ENCODE measurements at places on chromosomes 12 and 14.

DNA sequence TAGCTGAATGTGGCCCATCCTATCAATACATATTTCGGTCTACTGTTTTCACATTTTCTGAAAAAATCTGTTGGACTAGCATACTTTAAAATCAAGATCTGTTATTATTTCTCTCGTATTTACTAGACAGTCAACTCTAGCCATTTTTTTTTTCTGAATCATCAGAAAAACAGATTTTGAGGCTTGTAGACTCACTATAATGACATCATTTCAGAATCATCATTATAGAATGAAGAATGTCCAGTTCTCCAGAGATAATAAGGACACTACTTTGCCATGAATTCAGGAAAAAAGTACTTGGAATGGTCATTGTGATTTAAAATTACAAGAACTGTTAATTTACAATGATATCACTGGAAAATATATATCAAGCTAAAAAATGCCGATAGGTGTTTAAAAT, 589.8 kb downstream of the KCNH5 start:
- peak; percentile 28 for DNase-seq

DNA sequence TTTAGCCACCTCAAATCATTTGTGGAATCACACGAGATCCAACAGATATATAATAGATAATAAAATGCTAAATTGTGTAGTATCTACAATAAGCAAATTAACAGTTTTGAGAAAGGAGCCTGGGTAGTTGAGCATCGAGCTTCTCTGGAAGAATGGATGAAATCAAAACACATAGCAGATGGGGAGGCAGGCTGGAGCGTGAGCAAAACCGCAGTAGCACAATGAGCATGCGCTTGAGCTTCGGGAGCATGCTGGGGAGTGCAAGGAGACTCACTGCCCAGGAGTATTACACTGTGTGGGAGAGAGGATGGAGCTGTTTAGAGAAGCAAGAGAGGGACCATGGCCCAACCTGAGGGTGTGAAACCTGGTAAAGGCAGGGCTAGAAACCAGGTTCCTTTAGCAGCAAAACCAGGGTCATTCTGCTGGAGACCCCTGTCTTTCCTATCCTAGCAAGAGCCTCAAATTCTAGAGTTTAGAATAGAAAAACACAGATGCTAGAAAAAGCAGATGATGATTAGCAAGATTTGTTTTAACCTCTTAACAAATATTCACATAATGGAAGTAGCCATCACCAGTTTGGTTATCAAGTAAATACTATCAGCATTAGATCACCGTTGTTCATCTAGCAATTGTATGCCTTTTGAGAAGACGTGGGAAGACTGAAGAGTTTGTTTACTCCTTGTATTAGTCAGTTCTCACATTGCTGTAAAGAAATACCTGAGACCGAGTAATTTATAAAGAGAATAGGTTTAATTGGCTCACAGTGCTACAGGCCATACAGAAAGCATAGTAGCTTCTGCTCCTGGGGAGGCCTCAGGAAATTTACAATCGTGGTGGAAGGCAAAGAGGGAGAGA, 484.8 kb downstream of the EGLN3 start:
- peak; percentile 83 for DNase-seq

GRCh38 chr12:22333186-22333712, 1.3 kb downstream of the ST8SIA1 start:
- DNase-seq: no peak

- DNase-seq: no peak
Observed at GRCh38 chr12:132024758-132025157, 75.0 kb downstream of the EP400 start.

- DNase-seq: no peak
Observed at GRCh38 chr14:95410838-95411237, 91.1 kb upstream of the CLMN start.

DNA sequence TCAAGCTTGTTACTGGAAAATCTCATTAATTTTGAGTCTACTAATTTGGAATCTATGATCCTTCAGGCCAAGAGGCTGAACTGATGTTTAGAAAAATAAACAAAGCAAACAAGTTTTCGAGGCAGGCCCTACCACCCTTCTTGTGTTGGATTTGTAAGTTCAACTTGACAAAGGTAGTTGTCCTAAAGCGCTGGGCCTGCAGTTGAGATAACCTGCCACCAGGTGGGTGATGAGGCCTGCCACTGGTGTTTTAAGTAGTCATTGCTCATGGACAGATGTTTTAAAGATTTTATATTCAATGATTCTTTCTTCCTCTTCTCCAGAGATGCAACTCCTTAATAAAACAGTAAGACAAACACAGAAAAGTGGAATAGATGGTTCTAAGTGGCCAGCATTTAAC, 19.4 kb downstream of the ACVRL1 start:
- DNase-seq: peak; percentile 82

GRCh38 chr12:42031847-42032564, 112.7 kb downstream of the GXYLT1 start:
- DNase-seq: no peak

- DNase-seq: no peak
Observed at GRCh38 chr12:16984484-16984883, 378.5 kb upstream of the LMO3 start.

- no peak for DNase-seq
Observed at GRCh38 chr14:46653031-46653755, 1.6 kb upstream of the RPL10L start.

DNA sequence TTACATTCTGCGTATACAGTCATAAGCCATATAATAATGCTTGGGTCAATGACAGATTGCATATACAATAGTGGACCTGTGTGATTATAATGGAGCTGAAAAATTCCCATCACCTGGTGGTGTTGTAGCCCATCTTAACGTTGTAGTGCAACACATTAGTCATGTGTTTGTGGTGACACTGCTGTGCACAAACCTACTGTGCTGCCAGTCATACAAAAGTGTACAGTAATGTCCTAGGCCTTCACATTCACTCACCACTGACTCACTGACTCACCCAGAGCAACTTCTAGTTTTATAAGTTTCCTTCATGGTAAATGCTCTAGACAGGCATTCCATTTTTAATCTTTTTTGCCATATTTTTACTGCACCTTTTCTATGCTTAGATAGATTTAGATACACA, 194.8 kb upstream of the SEL1L start:
- peak; percentile 7 for DNase-seq

DNA sequence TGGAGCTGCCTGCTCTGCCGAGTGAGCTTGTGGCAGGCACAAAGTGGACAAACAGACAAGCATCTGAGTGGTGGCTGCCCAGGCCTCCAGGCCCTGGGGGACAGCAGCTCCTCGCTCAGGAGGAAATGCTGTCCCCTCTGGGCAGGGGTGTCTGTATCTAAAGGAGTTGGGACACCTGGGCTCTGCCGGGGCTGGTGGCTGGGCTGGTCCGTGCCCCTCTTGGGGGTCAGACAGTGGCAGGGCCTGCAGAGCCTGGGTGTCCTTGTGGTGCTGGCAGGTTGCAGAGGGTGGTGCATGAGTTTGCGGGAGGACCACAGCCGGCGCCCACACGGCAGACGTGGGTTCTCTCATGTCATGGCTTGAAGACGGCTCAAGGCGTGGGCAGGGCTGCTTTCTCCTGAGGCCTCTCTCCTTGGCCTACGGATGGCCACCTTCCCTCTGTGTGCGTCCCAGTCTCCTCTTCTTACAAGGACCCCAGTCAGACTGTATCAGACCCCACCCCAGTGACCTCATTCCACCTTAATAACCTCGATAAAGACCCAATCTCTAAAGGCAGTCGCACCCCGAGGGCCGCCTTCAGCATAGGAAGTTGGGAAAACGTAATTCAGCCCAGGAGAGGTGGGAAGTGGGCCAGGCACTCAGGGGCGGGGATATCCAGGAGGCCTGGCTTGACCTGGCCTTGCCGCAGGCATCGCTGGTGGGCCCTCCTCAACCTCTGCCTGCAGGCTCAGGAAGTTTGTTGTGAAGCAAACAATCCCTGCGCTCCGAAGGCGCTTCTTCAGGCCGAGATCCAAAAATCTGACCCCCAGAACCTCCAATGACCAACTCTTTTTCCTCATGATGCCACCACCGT, 110.0 kb downstream of the KIF26A start:
- DNase-seq: no peak

DNA sequence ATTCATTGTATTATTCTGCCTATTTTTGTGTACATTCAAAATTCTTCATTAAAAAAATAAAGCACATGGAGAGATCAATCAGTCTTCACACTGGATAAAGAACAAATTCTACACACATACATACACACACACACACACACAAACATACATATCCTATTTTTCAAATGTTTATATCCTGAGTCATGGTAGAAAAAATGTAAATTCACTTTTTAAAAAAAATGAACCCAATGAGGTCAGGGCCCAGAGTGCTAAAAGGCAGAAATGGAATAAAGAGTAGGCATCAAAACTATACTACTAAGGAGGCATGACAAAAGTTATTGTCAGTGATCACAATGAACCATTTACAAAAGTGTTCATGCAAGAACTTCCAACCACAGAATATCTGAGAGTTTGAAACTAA, 17.3 kb downstream of the GALC start:
- DNase-seq: no peak

- DNase-seq: peak; percentile 74
Observed at GRCh38 chr12:94650143-94651056, at the start of gene TMCC3. Gene TMCC3, minus strand, starts transcription at chr12:94650557. Its CDS starts 127 bp downstream, at chr12:94650430.

GRCh38 chr12:3882896-3883564, 9.8 kb upstream of the PARP11 start:
- peak; percentile 54 for DNase-seq

DNA sequence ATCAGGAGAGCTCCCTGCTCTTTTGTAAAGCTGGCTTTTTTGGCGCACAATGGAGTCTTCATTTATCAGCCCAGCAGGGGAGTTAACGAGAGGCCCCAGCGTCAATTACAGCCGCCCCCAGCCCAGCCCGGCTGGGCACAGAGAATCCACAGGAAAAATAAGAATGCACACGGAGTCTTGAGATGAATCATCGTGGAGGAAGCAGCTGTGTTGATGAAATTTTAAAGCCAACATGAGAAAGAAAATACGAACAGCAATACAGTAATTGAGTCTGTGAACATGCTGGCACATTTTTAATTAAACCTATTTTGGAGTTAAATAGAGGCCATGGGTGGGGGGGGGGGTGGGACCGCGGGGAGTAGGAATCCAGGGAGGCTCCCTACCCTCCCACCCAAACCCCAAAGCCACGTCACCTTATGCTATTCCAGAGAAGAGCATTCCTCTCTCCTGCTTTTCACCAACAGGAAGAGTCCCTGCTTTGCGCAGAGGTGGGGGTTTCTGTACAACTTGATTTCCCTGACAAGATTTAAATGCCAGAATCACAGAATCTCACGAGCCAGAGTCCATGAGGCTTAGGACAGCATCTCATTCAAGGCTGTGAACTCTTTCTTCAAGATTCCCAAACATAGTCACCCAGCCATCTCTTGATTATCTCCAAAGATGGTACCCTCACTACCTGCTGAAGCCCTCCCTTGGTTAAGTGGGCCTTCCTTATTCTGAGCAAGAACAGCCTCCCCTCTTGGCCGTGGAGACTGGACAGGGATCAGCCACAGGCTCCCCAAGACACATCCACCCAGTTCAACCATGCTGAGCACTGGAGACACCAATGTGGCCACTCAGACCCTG, 50.3 kb downstream of the CCNK start:
- DNase-seq: no peak

DNA sequence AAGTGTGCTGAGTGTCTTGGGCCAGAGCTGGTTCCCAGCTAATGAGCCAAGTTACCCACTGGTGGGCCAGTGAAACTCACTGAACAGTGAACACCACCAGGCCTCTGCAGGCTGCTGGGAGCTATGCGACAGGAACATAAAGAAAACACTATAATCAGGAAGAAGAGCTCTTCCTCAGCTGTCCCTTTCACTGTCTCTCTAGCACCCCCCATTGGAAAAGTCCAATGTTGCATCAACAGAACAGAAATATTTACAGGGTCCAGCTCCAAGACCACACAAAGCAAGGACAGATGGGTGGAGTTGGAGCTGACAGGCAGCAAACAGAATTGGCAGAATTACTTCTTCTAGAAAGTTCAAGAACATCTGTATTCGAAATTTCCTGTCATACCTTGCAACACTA, 903.6 kb upstream of the TMEM132C start:
- DNase-seq: peak; percentile 24

DNA sequence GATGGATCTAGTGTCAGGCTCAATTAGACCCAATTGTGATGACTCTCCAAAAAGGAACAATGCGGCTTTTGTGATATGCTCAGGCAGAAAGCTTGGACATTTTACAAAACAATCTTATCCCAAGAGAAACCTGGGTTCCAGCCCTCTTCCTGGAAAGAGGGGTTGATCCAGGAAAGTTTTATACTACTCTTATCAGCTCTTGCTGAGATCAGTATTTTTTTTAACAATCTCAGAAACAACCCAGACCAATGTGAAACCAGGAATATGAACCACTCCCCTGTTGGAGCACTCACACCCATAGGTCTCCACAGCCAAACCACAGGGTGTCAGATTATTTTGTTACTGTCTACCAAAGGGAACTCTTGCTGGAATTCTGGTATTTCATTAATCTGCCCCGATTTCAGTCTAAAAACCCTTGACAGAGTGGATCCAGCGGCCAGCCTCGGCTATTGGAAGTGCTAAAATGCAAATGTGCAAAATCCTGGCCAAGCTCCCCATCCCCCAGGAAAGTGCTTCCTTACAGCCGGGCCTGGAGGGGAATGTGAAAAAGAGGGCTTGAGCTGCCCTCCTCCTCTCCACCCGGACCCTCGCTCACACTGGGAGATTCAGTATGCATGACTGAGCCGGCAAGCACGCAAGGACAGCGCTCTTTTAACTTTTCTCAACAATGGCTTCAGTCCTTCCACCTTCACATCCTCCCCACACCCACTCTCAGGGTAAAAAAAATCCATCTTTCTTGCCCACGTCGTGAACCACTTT, 4.0 kb downstream of the FBXL14 start:
- DNase-seq: no peak

DNA sequence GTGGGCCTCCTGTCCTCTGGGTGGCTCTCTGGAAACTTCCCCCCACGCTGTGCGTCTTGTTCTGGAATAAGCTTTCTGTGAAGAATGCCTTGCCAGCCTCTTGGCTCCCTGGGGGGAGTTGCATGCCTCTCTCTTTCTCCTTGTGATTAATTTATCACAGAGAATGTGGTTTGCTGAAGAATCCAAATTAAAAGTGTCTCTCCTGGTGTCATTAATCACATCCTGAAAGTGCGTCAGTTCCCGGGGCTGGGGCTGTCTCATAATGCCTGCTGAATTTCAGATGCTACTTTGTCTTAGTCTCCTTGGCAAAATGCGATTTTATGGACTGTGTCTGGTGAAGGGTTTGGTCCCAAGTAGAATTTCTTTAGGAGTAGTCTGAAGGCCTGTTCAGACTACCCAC, 787.7 kb upstream of the TMEM132C start:
- DNase-seq: no peak

GRCh38 chr12:67299926-67300325, 30.8 kb downstream of the CAND1 start:
- no peak for DNase-seq

- DNase-seq: peak; percentile 6
Observed at GRCh38 chr12:112738531-112738930, 53.0 kb upstream of the RPH3A start.
